ENCODE measurements at places on chromosomes 6 and 20.

DNA sequence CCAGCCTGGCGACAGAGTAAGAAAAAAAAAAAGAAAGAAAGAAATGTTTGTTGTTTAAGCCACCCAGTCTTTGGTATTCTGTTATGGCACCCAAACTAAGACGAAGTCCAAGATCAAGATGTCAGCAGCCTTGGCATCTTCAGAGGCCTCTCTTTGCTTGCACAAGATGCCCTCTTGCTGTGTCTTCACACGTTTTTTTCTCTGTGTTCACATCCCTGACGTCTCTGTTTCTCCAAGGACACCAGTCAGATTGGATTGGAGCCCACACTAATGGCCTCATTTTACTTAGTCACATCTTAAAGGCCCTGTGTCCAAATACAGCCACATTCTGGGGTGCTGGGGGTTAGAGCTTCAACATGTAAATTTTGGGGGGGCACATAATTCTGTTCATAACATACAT lies 380.9 kb downstream of the GJA1 start:
- no peak for DNase-seq

DNA sequence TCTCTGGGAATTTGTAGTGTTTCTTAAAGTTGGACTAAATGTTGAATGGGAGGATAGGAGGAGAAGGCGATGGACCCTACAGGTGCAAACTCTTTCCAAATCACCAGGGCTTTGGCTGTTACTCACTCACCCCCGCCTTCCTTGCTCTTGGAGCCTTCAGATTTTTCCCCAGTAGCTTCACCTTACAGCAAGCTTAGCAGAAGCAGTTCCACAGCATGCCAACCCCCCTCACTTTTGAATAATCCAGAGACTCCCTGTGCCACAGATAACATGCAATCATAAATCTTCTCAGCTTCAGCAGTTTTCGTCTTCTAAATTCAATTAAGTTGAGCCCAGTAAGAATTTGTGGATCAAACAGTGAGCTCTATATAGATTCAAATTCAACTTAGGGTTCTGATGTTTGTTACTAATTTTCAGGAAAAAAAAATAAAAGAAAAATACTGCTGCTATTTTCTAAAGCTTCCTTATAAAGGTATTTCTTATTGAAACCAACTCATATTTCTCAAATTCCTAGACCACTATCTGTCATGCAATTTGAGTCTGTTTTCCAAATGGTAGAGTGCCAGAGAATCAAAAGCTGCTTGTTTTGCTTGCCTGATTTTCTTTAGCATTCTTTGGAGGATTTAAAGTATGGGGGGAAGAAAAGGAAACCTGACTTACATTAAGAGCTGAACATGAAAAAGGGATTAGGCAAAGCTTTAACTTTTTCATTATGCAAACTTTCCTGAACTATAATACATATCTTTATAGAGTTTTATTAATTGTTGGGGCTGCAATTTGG lies 166.4 kb downstream of the EYA4 start:
- no peak for DNase-seq

DNA sequence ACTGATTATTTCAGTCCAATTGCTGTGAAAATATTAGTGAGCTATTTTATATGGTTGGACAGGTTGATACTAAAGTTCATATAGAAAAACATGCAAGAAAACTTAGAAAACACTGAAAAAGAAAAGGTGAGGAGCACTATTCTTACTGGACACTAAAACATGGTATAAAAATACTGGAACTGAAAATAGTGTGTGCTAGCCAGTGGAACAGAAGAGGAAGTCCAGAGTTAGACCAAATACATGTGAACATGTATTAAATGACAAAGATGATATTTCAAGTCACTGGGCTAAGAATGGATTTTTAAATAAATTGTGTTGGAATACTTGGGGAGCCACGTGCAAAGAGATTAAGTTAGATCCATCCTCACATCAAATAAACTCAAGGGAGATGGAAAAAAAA lies 218.5 kb downstream of the TMEM242 start:
- DNase-seq: no peak

DNA sequence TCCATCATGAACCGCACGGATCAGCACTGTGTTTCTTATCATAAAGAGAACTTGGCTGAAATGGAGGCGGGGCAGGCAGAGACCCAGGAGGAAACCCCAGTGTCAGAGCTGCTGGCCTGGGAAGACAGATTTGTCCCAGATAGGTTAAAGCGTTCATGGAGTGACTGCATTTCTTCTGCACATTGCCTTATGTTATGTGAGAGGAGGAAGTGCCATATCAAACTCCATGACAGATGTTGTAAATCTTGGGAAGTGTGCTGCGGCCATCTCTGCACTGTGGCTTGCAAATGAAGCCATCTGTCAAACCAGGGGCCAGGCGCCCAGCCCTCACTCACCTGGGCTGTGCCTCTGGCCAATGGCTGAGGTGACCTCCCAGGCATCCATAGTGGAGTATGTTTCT lies 163.0 kb downstream of the SLC24A3 start:
- no peak for DNase-seq

DNA sequence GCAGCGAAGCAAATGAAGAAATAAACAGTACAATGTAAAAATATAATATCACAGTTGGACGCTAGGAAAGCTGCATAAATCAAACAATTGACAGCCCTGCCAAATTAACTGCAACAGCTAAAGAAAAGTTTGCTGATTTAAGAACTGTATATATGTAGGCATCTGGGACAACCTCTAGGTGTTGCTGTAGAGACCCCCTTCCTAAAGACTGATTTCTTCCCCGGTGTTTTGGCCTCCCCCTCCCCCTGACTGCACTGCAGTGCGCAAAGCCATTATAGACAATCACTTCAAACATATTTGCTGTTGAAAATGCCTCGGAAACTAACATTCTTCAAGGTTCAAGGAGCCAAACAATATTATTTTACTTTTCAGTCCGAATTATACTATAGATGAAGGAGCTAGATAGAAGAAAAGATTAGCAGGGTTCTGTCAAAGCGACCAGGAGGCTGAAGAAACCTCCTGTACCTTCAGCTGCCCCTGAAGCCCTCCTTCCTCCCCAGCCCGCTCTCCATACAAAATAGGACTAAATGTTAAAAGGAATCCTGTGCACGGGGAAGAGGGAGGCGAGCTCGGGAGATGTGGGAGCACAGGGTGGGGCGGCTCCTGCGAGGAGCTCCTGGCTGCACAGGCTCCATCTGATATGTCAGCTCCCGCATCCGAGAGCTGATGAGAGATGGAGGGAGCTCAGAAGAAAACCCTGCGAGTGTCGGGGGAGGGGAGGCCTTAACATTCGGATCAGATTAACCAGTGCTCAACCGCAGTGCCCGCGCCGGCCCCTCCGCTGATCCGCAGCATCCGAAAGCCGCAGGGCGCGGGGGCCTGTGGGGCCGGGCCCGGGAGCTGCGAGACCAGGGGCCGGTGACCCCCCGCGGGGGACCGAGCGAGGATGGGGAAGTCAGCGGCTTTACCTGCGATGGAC lies 822 bp downstream of the ELOVL4 start:
- no peak for DNase-seq
